Liver (tissue), 10 donors: ENCODE measurements at places on chromosomes 1 and 21. TPM values are rescaled to one million over a fixed set of nuclear protein-coding genes. Genes with fewer than 3 reads are reported as not detected.

The ARTN gene
- polyA plus RNA-seq = 0.05 TPM

The NTMT2 gene
- not detected for polyA plus RNA-seq

The IQGAP3 gene
- 0.75 TPM for polyA plus RNA-seq

The DNTTIP2 gene
- polyA plus RNA-seq = 10.9 TPM
